ENCODE measurements at places on chromosomes 16 and 17.

DNA sequence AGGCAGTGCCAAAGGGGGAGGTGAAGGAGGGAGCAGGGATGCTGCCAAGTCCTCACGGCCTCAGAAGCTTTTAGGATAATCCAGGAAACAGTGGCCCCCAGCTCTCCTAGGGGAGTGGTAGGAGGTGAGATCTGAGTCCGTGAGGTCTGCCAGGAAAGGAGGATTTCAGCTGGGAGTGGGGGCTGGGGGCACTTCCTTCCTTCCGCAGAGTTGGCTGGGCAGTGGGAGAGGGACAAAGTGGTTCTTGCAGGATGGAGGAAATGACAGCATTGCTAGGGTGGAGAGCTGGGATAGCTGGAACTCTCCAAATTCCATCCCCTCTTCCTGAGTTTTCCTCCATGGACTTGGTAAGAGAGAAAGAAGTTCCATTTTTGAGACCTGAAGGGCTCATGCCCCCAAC lies 4.8 kb upstream of the SP6 start:
- DNase-seq = no peak

- no peak for DNase-seq
Observed at GRCh38 chr17:56867948-56868376, 34.0 kb downstream of the DGKE start.

GRCh38 chr17:16446338-16446983 lies 31.1 kb downstream of the TRPV2 start:
- DNase-seq = no peak

DNA sequence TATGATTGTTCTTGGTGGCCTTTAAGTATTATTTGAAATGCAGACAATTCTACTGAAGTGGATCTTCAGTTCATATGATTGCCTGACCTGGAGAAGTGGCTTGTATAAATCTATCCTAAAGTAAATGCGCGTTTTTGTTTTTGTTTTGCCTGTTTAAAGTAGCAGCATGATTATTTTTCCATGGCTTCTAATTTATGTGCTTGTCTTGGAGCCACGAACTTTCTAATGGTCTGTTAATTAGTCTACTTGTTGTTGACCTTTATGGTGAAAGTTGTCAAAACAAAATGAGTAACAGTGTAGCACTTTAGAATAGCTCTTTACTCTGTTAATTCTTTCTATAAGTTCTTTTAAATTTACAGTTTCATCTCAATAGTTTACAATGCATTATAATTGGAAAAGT lies 1.7 kb downstream of the PRKAR1A start:
- no peak for DNase-seq

- no peak for DNase-seq
Observed at GRCh38 chr16:73420244-73420643, 372.3 kb upstream of the ZFHX3 start.

DNA sequence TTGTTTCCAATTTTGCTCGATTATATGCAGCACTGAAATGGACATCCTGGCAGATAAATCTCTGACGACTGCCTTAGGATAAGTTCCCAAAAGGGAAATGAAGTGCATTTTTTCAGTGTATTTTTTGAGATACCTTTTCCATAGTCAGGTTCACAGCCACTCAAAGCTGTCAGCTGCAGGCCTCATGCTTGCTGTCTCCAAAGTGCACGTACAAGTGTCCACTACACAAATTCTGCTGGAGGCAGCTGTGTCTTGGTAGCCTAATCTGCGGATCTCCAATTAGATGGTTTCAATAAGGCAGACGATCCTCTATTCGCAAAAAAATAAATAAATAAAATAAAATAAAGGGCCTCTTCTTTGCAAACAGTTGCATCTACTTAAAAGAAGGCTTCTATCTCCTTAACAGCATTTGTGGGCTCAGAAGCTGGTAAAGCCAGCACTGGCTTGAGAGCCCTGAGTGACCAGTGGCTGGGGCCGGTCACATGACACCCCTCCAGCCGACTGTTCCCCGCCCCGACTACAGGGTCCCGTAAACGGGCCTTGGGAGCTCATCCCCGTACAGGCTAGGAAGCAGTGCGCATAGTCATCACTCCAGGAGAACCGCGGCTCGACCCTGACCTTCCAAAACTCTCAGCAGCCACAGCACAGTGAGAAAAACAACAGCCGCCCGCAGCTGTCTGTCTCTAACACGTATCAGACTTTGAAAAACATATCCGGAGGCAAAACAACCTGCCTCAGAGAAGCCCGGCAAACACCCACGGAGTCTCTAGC lies 18.8 kb downstream of the RPH3AL start:
- no peak for DNase-seq

GRCh38 chr17:2107506-2107905 lies 52.6 kb downstream of the HIC1 start:
- DNase-seq = no peak

- DNase-seq = no peak
Observed at GRCh38 chr17:72617557-72617956, 474.9 kb downstream of the SLC39A11 start.

DNA sequence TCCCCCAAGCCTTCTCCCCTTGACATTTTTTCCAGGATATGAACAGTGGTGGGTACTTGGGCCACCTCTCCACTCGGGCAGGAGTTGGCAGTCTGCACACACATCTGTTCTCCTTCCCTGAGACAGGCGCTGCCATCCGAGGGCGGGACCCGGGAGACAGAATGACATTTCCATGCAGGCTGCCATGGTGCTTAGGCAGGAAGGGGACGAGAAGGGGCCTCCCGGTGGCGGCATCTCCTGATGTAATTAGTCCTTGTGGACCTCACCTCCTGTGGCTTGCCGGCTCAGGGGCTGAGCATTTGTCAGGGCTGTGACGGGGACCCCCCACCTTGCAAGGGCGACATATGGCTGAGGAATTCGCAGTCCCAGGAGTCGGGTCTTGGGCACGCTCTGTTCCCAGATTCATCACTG lies 197.2 kb downstream of the FOXL1 start:
- DNase-seq = no peak

DNA sequence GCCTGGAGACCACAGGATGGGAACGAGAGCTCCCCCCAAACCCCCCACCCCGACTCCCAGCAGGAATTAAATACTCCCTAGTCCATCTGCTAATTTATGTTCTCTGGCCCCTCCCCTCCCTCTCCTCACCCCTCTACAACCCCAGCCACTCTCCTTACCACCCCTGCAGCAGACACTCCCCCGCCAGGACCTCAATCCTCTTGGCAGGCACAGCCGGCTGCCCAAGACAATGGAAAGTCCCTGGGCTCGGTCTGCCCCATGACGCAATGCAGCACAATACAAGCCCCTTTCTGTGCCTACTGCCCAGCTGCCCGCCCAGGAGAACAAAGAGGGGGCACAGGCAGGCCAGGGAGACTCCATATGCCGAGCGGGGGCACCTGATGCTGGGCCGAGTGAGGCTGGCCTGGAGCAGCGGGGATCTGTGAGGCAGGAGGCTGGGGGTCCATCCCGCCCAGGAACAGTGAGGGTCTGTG lies 30.3 kb upstream of the CDC42EP4 start:
- DNase-seq = no peak

DNA sequence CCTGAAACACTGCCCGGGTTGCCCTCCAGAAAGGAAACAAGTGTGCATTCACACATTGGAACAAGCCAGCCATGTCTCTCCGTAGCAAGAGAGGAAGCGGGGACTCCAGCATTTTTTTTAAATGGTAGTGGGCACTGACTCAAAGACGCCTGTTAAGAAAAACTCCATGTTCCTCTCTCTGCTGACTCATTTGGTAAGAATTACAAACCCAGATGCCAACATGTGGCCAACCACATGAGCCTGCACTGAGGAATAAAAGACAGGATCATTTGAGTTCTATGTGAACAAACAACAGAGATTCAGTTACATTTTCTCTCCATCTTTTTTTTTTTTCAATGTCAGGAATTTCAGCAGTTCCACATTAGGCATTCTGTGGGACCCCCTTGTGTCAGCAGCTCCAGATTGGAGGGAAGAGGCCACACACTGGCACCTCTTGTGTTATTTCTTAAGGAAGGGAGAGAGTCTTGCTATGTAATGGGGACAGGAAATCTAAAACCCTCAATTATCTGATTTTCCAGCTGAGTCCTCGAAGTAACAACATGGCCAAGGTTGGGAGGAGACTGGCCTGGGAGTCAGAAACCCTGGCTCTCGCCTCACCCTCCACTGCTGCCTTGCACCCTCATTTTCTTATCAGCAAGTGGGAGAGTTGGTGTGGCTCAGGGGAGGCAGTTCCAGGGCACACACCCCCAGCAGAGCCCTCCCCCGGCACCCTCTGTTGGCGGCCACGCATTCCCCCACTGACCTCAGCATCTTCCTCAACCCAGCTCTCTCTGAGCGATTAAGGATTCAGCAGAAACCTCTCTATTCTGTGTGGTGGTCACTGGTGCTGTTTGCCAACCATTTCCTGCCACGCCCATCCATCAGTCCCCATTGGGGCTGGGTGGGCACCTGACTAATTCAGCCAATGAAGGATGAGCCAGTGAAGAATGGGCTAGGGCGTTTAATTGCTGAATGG lies 173.0 kb downstream of the FOXL1 start:
- DNase-seq = peak; percentile 51

DNA sequence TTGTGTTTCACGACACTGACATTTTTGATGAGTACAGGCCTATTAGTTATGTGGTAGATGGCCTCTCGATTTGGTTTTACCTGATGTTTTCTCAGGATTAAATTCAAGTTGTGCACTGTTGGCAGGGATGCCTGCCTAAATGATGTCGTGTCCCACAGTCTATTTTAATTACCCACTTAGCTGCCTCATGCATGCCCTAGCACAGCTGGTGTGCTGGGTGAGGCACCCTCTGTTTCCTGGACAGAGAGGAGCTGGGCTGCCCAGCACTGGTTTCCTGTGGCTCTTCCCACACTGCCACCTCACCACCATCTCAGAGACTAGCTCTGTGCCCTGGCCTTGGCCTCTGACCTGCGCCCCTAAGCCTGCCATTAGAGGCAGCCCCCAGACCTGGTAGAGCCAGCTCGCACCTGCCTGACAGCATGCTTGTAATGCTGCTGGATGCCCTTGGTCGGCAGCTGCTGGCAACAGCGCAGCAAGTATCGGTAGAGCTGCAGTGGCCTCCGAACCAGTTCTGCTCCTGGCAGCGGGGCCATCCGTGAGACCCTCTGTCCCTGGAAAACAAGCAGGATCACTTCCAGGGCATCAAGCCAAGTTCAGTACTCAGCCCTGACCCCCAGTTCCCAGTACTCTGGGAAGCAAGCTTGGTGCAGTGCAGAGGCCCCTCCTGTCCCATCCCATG lies 10.9 kb downstream of the LYRM9 start:
- no peak for DNase-seq

GRCh38 chr16:21720533-21720932 lies 56.8 kb downstream of the OTOA start:
- DNase-seq = no peak

GRCh38 chr17:9986754-9987382 lies 81.8 kb upstream of the RCVRN start:
- no peak for DNase-seq

DNA sequence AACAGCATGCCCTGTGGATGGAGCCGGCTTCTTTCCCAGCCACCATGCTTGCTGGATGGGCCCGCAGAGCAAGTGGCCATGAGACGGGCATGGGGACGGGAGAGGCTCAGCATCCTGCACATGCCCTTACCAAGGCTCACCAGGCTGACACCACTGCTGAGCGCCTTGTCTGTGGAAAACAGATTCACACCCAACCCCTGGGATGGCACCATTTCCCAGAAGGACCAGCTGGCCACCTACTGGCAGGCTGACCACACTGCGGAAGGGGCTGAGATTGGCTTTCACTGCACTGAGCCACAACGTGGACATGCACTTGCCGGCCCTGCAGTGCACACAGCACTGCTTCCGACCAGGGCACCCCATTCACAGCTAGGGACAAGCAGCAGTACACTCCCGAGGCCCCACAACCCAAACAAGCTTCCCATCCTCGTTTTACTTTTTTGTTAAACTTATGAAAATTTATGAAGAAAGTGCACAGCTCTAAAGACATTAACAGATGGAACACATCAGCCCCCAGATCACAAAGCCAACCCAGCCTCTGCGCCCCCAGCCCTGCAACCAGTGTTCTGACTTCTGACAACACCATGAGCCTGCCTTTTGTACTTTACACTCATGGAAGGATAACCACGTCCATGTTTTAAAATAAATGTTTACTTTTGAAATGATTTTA lies 13.9 kb upstream of the KRTAP17-1 start:
- peak; percentile 73 for DNase-seq

DNA sequence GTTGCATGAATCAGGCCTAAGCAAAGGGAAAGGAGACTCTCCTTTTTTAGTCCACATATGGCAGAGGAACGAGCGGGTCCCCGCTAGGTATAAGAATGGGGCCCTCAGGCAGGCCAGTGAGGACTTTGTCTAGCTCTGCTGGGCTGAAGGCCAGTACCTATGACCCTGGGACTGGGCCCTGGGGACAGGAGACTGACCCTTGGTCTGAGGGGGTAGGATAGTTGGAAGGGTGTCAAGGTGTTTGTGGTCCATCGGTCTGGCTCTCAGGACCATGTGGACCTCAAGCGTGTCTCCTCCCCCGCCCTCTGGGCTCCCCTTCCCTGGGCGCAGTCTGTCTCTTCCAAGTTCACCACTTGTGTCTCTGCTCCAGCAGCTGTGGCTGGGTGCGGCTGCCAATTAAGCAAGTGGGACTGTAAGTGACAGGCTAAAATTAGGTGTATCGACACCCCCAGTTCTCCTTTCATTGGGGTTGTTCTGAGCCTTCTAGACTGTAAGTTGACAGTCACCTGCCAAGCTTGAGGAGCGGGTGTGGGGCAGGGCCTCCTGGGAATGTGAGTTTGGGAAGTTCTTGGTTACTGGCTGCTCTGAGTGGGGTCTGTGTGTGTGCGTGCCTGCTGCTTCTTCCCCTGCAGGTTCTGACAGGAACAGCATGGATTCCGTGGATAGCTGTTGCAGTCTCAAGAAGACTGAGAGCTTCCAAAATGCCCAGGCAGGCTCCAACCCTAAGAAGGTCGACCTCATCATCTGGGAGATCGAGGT lies 24.5 kb downstream of the AKAP1 start:
- no peak for DNase-seq

GRCh38 chr17:79790805-79791734 lies 5.8 kb downstream of the CBX8 start:
- no peak for DNase-seq

GRCh38 chr17:82160075-82160474 lies 52.6 kb downstream of the CCDC57 start:
- DNase-seq = no peak

DNA sequence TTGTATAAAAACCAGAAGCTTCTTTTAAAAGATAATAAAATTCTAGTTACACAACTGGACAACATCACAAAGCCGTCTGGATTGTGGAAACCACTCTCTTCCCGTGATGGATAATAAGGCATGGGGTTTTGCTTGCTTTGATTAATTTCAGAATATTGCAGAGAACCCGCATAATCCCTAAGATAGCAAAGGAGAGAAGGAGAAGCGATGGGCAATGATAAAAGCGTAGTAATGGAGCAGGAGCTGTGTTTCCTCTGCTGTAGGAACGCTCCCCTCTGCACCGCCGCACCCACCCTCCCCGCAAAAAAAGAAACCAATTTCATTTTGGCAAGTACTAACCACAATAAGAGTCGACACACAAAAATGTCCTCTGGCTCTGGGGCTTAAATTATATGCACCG lies 340.9 kb upstream of the PSMD7 start:
- no peak for DNase-seq

DNA sequence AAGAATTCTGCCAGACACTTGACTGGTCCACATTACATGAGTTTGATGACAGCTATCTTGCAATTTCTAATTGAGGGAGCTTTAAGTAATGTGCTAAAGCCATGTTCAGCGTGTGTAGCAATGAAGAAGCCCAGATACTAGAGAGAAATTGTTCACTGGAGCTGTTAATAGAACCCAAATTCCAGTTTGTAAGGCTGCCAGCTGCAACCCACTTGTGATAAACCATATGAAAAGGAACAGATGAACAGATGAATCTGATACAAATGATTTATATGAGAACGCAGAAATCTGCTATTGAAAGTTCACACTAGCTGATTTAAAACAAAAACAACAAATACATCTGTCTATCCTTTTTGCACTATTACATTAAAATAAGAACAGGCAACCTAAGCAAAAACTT lies 6.2 kb downstream of the NACA2 start:
- no peak for DNase-seq

All from SW480 (cell line).